ENCODE measurements at places on chromosomes 1 and 21.

GRCh38 chr1:90622666-90623065 is 94.4 kb downstream of the BARHL2 start:
- DNase-seq = no peak

DNA sequence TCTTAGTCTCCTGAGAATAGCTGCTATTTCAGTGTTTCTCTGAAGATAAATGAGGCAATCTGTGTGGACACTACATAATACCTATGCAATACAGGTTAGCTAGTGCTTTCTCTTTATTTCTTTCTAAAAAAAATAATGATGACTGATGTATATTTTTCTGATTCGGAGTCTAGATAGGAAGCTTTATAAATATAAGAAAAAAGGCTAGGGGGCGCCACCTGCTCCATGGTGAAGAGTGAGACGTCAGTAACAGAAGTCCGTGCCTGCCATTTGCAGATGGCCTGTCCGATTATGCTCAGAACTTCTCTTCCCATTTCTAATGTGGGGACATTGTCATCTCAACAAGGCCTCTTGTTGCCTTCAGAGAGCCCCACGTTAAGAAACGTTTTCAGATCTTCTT is 26.4 kb downstream of the QSOX1 start:
- DNase-seq = no peak

- no peak for DNase-seq
Measured at GRCh38 chr1:2046174-2046917, 3.9 kb upstream of the PRKCZ start.

DNA sequence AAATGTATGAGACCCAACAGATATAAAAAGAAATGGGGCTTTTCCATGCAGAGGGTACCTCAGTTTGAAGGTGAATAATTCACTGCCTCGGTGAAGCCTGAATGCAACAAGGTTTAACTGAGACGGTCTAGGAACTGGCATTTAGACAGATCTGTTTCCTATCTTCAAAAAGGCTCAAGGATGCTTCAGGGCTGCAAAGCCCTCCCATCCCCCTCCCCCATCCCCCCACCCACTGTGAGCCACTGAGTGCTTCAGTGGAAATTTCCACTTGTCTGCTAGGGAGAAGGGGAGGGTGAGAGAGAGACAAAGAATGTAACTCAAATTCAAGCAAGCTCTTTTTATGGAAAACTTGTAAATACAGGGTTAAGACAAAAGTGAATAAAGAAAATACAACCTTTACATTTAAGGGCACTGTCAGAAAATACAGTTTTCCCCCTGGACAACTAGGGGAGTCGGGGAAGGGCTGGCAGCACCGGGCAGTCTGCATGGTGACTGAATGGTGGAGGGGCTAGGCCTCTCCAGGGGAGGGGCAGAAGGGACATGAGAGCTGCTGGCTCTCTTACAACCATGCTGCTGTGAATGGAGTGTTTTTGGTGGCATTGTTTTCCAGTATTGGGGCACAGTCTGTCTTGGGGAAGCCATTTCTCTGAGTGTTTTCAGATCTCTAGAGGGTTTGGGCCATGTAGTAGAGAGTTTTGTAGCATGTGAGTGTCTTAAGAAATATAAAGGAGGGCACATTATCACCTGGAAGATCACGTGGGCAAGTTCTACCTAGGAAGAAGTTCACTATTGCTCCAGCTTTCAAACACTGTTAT is 56.7 kb downstream of the MRPS6 start:
- no peak for DNase-seq

DNA sequence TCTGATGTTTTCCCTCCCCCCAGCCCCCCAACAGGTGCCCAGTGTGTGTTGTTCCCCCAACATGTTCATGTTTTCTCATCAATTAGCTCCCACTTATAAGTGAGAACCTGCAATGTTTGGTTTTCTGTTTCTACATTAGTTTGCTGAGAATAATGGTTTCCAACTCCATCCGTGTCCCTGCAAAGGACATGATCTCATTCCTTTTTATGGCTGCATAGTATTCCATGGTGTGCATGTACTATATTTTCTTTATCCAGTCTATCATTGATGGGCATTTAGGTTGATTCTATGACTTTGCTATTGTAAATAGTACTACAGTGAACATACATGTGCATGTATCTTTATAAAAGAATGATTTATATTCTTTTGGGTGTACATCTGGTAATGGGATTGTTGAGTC is 24.6 kb downstream of the ZNF678 start:
- no peak for DNase-seq

GRCh38 chr21:45226540-45227326 is 61.0 kb downstream of the POFUT2 start:
- DNase-seq = no peak

- no peak for DNase-seq
Measured at GRCh38 chr1:197958438-197959305, 41.5 kb downstream of the LHX9 start.

GRCh38 chr1:183178545-183178944 is 7.5 kb upstream of the LAMC2 start:
- no peak for DNase-seq

GRCh38 chr21:44844256-44844655 is 26.4 kb upstream of the SUMO3 start:
- DNase-seq = no peak

- DNase-seq = peak; percentile 55
Measured at GRCh38 chr1:226993814-226994585, 53.9 kb downstream of the COQ8A start.

DNA sequence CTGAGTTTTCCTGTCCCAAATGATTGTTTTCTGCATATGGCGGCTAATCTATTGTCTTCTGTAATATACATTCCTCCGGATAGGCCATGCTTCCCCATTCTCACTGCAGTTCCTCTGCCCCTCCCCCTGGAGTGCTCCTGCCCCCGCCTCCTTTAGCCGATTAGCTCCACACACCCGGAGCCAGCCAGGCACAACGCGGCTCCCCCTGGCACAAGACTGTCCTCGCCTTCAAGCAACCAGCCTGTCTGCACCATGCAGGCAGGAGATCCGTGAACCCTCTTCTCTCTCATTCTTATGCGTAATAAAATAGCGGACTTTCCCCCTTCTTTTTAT is 18.0 kb downstream of the SERTAD4 start:
- DNase-seq = no peak

GRCh38 chr1:159775716-159776115 is 5.0 kb upstream of the DUSP23 start:
- no peak for DNase-seq

DNA sequence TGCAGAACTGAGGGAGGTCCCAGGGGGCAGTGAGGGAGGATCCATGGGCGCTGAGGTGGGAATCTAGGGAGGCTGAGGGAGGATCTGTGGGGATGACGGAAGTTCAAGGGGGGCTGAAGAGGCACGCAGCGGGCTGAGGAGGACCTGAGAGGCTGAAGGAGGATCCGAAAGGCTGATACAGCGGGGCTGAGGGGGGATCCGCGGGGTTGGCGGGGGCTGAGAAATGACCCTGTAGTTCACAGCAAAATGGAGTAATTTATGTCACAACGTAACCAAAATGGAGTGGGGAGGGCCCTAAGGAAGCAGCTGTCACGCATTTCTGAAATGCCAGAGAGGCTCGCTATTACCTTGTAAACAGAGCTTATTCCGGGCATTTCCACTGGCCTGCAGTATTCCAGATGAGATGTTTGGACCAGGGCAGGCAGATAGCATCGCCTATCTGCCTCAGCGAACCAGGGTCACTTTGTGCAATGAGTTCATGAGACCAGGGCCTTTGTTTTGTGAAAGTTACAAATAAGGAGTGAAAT is 926 bp upstream of the MRPL55 start:
- no peak for DNase-seq

- no peak for DNase-seq
Measured at GRCh38 chr21:36320421-36321324, 676 bp downstream of the MORC3 start.

- DNase-seq = no peak
Measured at GRCh38 chr21:41739011-41739410, 27.8 kb downstream of the RIPK4 start.

- DNase-seq = no peak
Measured at GRCh38 chr1:117368116-117369108, 1.2 kb downstream of the MAN1A2 start.

GRCh38 chr21:43961382-43961909 is 50.7 kb upstream of the TRAPPC10 start:
- no peak for DNase-seq

DNA sequence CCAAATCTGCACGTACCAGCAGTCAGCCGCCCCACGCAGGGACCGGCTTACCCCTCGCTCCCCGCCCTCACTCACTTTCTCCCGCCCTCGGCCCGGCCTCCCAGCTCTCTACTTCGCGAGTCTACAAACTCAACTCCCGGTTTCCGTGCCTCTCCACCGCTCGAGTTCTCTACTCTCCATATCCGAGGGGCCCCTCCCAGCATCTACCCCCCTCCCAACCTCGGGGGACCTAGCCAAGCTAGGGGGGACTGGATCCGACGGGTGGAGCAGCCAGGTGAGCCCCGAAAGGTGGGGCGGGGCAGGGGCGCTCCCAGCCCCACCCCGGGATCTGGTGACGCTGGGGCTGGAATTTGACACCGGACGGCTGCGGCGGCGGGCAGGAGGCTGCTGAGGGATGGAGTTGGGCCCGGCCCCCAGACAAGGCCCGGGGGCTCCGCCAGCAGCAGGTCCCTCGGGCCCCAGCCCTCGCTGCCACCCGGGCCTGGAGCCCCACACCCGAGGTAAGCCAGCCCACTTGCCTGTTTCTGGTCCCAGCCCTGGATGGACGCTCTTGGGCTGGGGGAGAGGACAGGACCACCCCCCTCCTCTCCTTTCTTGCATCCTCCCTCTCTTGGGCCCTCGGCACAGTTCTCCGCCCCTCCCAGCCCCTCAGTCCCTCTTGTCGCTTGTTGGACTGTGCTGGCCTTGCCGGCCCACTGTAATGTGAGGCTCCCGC is at the start of gene ARTN:
Gene ARTN (plus strand): TSS at position 416 of the 715 bp plus-strand sequence. CDS start 1,856 bp downstream, outside the sequence.
- no peak for DNase-seq

GRCh38 chr1:205450448-205450847 is 5.4 kb downstream of the BLACAT1 start:
- DNase-seq = no peak

GRCh38 chr1:165375623-165376022 is 19.1 kb upstream of the LMX1A start:
- no peak for DNase-seq

- no peak for DNase-seq
Measured at GRCh38 chr1:1116701-1117468, 996 bp upstream of the C1orf159 start.

Measured in right renal cortex interstitium (tissue), 3 donors.